Retina (tissue), 1 donor: ENCODE measurements at places on chromosomes 3 and 15.
A peak's percentile ranks its signal among the peaks of the same experiment; 100 is the strongest.

GRCh38 chr15:70140543-70141375 lies 43.0 kb upstream of the TLE3 start:
- no peak for DNase-seq

GRCh38 chr3:104316118-104316517 lies 1050.6 kb upstream of the ALCAM start:
- no peak for DNase-seq

- no peak for DNase-seq
Observed at GRCh38 chr3:185887066-185887465, 50.7 kb downstream of the TRA2B start.

GRCh38 chr15:88538972-88539371 lies 7.5 kb downstream of the DET1 start:
- DNase-seq: no peak

DNA sequence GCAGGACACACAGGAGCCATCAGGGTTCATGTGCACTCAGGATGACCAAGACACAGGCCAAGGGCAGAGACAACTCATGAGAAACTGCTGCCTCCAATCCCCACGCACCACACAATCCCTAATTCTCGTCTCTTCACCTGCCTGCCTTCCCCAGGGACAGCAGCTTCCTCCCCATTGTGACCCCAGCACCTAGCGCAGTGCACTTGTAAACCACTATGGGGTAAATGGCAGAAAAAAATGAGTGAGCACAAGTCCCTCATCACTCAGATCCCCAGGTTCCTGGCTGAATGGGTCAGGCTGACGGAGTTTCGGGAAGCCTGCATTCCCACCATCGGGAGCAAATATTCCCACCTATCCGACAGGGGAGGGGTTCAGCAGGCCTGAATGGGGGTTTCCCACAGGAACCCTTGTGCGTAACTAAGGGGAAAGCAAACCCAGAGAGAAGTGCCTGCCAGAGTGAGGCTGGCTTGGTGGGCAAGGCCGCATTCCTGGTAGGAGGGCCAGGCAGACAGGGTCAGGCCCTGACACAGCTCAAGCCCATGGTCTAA lies 18.8 kb downstream of the PLXNB1 start:
- DNase-seq: no peak

DNA sequence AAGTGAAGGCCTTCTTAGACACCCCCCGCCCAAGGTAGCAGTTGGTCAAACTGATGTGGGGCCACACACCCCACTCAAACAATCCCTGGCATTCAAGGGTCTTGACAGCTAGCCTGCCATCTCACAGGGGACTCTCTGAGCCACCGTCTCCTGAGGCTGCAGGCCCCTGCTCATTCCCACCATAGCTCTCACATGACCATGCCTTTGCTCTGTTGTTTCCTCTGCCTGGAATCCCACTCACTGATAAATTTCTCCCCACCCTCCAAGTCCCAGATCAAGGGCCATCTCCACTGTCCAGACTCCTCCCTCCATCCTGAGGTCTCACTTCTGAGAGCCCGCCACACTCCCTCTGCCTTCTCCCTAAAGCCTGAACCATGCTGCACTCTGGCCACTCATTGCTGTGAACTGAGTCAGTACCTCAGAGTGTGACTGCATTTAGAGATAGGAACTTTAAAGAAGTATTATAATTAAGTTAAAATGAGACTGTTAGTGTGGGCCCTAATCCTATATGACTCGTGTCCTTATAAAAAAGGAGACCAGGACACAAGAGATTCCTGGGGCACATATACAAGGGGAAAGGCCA lies 10.0 kb downstream of the WNT7A start:
- DNase-seq: no peak

GRCh38 chr3:27540231-27540630 lies 56.0 kb upstream of the SLC4A7 start:
- no peak for DNase-seq

- no peak for DNase-seq
Observed at GRCh38 chr3:187572441-187572840, 97.8 kb downstream of the SST start.

GRCh38 chr15:50820808-50821382 lies 55.4 kb upstream of the SPPL2A start:
- DNase-seq: no peak

GRCh38 chr15:40352281-40352901 lies 1.6 kb downstream of the PHGR1 start:
- no peak for DNase-seq

- peak; percentile 81 for DNase-seq
Observed at GRCh38 chr3:9730657-9731205, 804 bp upstream of the BRPF1 start.

- DNase-seq: no peak
Observed at GRCh38 chr3:107458871-107459270, 63.9 kb upstream of the BBX start.

DNA sequence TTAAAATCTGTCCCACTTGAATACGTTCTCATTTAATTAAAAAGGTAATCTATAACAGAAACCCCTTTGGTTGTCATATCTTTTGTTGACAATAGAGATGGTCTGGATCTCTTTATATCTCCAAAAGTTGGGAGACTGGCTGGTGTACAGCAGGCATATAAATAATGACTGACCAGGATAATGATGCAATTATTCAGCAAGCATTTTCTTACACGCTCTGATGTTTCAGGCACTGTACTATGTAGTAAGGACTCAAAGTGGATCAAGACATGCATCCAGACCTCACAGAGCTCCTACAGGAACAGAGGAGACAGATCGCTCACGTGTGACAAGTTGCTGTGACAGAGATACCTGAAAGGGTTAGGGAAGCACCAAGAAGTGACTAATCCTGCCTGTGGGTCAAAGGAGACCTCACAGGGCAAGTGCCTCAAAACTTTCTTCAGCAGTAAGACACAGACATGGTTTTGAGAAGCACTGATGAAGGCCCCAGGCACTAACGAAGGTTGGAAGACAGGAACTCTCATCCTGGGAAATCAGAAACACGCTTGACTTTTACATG lies 25.7 kb downstream of the VPS39 start:
- no peak for DNase-seq

DNA sequence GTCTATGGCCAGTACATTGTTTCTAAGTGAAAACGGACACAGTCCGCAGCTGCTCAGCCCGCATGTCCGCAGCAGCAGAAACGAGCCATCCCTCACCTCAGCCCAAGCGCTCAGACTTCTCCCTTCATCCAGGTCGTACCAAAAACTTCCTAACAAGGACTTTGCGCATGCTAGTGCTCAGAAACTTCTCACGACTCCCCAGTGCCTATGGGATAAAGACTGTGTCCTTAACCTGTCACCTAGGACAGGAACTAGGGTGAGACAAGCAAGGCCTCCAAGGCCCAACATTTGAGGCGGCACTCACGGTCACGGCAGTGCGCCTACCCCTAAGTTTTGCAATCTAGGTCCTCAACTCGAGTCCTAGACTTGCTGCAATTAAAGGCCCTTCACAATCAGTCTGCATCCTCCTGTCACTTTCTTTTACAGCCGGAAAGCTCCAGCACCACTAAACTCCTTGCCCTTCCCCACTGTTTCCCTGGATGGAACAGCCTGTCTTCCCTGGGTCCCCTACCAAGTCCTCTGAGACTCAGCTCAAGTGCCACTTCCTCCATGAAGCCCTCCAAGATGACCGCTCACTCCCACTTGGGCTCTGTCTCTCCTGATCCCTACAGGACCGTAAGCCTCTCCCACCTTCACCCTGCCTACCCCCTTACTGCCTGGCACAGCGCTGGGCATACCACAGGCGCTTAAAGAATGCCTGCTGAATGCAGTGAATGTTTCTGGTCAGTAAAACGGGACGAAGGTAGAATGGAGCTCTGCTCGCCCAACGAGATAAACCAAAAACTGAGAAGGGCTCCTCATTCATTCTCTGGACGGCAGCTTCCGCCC lies 1.2 kb downstream of the CLN6 start:
- DNase-seq: no peak

DNA sequence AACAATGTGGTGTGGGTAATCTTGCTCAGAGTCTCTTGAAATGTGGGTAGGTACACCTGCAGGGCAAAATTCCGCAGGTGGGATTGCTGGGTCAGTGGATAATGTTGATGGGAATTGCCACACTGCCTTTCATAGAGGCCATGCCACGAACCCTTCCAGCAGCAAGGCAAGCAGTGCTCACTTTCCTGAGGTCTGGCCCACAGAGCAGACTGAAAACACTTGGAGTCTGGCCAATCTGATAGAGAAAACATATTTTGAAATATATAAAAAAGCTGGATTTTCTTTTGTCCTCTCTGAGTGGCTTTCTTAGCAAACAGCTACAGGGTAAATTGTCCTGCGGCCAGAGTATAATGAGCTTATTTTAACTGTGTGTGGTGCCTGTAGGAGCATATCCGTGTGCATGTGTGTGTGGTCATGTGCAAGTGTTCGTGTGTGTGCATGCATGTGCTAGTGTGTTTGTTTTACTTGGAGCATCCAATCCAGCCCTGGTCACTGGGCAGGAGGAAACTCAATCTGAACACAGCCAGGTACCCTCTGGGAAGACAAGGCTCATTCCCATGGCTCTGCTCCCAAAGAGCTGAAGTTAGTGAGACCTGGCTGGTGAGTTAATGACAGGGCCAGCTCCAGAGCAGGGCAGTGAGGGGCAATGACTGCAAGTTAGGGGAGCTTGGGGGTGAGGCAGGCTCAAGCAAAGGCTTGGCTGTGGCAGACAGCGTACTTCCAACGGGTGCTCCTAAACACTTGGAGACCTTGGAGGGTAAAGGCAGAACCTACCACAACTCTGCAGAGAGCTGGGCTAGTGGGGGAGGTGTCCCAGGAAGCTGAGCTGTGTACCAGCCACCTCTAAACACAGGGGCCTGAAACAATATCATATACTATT lies 91.3 kb downstream of the PLXNA1 start:
- no peak for DNase-seq

DNA sequence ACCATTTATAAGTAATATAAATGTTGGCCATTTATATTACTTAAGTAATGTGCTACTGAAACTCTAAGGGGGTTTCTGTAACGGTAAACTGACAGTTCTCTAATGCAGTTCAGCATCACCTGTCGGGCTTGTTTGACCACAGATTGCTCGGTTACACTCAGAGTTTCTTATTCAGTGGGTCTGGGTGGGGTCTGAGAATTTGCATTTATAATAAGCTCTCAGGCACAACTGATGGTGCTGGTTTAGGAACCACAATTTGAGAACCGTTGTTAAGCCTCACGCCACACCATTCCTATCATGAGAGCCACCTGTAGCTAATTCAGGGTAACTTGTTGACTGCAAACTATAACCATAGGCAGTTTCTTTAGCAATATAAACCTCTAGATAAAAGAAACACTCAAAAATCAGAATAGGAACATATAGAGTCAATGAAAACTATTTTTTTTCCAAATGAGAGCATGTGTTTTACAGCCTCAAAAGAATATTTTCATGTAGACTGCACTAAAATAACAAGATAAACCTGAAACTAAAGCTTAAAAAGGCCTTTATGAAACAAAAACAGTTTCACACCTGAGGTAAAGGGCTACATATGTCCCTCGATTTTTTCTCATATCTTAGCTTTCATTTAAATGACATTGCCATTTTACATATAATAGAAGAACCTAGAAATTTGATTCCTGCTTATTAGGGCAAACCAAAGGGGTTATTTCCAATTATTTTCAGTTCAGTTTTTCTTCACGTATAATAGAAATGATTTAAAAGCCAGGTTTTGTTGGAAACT lies 604.8 kb downstream of the UNC13C start:
- no peak for DNase-seq

DNA sequence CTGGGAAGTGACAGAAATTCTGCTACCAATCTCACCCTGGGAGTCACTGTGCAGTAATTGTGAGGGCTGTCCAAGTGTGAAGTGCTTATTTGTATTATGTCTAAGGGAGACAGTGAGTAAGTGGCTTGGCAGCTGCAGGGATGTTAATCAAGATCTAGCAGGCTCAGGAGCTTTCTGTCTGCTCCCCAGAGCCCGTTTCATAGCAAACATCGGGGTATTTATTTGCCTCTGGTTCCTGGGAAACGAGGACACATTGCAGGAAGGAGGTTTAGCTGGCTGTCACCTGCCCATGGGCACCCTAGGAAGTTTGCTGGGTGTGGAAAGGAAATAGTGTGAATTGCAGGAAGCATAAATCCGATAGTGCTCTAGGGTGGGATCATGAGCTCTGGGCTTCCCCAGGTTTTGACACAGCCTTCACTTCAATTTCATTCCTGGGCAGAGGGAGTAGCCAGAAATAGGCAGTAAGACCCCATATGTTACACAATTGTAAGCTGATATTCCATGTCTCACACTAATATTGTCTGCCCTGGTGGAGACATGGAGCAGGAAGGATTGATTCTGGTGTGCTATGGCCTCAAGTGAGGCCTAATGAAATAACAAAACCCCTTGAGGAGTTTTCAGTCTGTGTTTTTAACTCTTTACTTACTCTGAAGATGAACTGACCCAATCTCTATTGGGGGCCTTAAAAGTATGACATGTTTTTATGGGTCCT lies 74.1 kb upstream of the MITF start:
- peak; percentile 34 for DNase-seq

DNA sequence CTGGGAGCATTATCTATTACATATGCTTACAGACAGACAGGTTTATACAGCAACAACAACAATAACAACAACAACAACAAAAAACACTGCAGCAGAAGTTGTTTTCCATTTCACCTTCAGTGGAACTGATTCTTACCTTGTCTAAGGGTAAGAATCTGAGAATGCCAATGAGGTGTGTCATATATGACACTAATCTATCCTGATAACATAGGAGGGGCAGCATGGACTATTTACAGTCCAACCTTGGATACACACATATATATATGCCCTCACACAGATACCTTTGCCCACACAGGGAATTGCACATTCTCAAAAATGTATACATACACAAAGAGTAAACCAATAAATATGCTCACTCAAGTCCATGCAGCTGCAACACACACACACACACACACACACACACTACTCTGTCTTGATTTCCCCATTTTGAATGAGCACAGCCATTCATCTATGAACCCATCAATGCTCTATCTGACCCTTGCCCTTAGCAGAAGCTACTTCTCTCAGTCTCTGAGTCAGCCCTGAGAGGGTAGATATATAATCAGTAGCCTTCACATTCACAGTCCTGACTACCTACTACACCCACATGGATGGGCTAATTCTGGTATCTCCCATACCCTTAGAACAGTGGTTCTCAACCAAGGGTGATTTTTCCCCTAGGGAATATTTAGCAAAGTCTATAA lies 9.7 kb upstream of the TRANK1 start:
- DNase-seq: no peak

- DNase-seq: no peak
Observed at GRCh38 chr3:126971891-126972351, 11.0 kb upstream of the PLXNA1 start.

GRCh38 chr3:168611826-168612225 lies 516.1 kb upstream of the GOLIM4 start:
- no peak for DNase-seq

- DNase-seq: no peak
Observed at GRCh38 chr15:75349851-75350588, 3.2 kb downstream of the NEIL1 start.

GRCh38 chr3:30492322-30493192 lies 113.8 kb upstream of the TGFBR2 start:
- DNase-seq: no peak

GRCh38 chr15:66251790-66252684 lies 1.5 kb downstream of the MEGF11 start:
- DNase-seq: peak; percentile 88
